HT1080 (cell line): ENCODE measurements at places on chromosomes 13 and 19. TPM values are rescaled to one million over a fixed set of nuclear protein-coding genes. Genes with fewer than 3 reads are reported as not detected.

Gene VSTM1
- total RNA-seq, result 0.74 and 0.84 TPM in 2 replicates

Gene MUC16
- not detected in 2 replicates for total RNA-seq

Gene TMEM38A
- 0.26 and 0.94 TPM in 2 replicates for total RNA-seq

Gene MATK
- not detected in 2 replicates for total RNA-seq

Gene CBLC
- total RNA-seq, result 0.33 TPM in 1 of 2 replicates, not detected in the other

Gene PCDH8
- not detected in 2 replicates for total RNA-seq

Gene CDX2
- not detected in 2 replicates for total RNA-seq

- no peak for DNase-seq
These were observed 859.1 kb downstream of the DIAPH3 start for GRCh38 chr13:59304596-59304995.

GRCh38 chr13:22114630-22115311, 443.9 kb downstream of the FGF9 start:
- no peak for DNase-seq

DNA sequence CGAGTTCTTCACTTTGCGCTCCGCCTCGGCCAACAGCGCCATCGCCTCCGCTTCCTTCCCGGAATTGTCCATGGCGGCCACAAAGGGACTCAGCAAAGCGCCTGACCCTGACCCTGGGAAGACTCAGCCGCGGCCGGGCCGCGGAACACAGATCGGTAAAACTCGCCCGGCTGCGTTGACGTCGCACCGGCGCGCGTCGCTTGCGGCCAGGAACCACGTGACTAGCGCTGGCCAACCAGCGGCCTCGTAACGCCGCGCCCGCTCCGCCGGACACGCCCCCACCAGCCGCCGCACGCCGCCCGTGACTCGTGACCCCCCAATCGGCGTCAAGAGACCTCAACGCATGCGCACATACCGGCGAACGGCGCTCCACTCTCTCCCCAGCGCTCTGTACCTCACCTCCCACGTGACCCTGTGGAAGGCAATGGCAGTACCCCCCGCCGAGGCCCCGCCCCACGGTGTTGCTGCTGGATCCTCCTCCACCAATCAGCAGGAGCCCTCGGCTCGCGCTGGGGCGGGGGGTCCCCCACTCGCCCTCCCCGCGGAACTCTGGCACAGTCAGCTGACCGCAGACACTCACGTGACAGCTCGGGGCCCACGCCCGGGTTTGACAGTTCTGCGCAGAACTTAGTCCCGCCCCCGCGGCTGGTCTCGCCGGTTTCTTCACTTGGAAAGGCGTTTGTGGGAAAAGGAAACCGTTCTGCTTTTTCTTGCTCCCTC, at the start of gene NAPA:
Gene NAPA (minus strand): TSS at position 195 of the 720 bp plus-strand sequence. CDS start 123 bp downstream, at position 72.
- peak; percentile 100 for DNase-seq

DNA sequence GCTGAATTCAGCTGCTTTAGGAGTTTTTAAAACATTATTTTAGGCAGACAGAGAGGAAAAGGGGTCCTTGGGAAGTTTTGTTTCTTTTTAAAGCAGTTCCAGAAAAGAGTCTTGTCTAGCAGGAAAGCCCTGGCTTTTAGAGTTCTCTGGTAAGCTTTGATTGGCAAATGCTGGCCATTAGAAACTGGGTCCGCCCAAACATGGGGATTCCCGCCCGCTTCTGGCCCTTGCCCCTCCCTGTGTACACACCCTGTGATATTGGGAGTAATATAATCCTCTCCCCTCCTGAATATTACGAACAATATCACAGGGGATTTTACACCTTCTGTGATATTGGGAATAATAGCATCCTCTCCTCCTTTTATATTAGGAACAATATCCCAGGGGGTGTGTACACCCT, 58.9 kb downstream of the ERICH4 start:
- no peak for DNase-seq

GRCh38 chr13:51457086-51457815, 4.4 kb upstream of the INTS6 start:
- DNase-seq, result no peak

DNA sequence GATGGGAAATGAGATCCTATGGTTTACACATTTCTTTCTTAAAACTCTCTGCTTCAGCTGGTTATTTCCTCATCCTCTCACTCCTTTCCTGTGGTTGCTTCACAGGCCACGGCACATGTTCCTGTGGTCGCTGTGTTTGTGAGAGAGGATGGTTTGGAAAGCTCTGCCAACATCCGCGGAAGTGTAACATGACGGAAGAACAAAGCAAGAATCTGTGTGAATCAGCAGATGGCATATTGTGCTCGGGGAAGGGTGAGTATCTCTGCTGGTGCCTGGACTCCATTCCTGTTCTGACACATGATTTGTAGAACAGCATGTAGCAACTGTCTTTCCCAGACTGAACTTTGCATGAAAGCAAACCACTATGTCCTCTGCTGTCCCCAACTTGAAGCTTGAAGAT, 254.2 kb downstream of the ITGBL1 start:
- peak; percentile 98 for DNase-seq

- peak; percentile 39 for DNase-seq
These were observed 71.9 kb upstream of the KLF12 start for GRCh38 chr13:74206061-74206561.

DNA sequence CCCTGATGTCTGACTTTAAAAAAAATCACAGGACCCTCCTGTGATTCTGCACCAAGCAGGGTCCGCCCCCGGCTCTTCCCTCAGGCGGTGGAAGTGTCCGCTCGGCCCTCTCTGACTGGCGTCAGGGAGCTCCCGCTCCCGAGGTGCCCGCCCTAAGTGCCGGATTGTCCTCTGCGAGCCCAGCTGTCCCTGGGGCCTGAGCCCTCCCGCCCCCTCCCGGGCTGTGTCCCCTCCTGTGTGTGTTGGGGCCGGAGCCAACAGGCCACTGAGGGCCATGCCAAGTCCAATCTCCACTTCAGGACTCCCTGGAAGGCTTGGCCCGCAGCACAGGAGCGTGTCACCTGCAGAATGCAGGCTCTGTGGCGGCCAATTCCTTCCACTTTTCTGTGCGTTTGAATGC, 25.4 kb downstream of the MAP2K2 start:
- no peak for DNase-seq

DNA sequence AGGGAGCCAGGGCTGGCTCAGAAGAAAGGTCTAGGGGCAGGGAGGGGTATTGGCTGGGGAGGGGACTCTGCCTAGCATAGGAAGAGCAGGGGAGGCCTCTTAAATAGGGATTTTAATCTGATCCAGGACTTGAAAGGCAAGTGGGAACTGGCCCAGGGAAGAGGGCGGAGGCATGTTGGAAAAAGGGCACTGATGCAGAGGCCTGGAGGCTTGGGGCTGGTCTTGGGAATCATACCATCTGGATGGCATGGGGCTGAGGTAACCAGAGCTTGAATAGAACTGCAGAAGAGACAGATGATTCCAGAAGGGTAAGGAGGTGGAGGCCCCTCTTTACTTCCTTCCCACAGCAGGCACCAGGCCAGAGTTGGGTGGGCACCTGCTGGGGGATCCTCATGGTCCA, 29.1 kb downstream of the CERS4 start:
- DNase-seq, result no peak

GRCh38 chr13:46751811-46752635, 44.9 kb downstream of the ESD start:
- DNase-seq, result peak; percentile 67

DNA sequence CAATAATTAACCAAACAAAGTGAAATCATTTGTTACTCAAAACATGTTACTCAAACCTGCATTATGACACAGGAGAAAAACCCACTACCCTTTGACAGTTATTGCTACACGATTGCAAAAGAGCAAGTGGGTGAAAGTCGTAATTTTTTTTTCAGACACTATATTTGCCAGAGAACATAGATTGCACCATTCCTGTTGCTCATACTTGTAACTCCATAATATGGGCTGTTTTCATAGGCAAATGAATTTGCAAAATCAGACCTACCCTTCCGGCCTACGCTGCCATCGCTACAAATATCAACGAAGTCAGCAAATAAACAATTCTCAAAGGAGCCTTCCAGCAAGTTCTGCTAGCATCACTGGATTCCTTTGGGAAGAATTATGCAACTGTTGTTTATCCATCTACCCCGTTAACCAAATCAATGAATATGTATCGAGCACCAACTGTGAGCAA, 396.5 kb downstream of the IRS2 start:
- no peak for DNase-seq

DNA sequence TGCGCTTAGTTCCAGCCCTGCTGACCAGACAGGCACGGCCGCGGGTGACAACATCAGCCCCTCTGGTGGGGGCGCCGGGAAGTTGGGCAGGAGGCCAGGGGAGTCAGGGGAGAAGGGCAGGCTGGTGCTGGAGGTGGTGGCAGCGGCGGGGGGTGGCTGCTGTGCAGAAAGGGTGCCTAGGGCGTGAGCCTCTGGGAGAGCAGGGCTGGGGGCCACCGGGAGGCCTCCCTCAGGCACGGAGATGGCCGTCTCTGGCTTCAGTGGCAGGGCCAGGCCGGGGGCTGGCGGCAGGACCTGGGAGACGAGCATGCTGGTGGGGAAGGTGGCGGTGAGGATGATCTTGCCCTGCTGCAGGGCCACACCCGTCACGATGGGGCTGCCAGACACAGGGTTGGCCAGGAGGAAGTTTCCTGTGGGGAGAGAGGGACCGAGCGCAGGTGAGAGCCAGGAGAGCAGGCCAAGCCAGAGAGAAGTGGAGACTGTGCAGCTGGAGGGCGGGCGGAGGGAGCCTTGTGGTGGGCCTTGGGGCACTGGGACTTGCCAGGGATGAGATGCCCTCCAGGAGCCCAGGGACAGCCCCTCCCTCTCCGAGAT, 3.3 kb downstream of the SIX5 start:
- no peak for DNase-seq

DNA sequence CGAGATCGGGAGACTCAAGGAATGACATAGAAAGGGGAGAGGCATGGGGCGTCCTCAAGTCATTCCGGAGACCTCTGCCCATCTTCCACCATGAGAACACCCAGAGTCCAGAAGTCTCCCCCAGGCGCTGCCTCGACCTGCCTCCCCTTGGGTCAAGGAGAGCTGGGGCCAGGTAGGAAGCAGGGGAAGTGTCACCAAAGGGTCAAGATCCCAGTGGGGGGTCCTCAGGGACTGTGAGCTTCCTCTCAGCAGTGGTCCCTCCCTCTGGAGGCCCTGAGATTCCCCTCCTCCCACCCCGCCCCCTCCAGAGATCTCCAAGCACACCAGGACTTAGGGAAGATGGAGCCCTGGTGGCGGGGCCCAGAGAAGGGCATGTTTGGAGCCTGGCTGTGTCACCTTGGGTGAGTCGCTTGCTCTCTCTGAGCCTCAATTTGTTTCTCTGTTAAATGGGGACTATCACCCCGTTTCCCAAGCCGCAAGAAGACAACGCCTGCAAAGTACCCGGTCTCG, 919 bp downstream of the DACT3 start:
- no peak for DNase-seq

DNA sequence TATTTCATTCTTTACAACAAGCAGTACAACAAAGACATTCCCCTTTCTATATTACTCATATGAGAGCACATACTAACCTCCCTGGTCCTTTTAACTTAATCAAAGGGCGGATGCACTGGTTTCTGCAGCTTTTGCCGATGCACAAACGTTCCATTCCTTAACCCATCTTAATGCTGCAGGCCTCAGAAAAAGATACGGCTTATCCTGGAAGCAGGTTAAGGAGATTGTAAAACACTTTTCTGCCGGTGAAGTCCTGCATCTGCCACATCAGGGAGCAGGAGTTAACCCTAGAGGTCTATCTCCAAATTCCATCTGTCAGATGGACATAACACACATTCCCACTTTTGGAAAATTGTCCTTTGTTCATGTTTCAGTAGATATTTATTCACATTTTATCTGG, 11.5 kb upstream of the ZNF814 start:
- DNase-seq, result no peak

- no peak for DNase-seq
These were observed 20.4 kb downstream of the PLIN4 start for GRCh38 chr19:4497770-4498389.

DNA sequence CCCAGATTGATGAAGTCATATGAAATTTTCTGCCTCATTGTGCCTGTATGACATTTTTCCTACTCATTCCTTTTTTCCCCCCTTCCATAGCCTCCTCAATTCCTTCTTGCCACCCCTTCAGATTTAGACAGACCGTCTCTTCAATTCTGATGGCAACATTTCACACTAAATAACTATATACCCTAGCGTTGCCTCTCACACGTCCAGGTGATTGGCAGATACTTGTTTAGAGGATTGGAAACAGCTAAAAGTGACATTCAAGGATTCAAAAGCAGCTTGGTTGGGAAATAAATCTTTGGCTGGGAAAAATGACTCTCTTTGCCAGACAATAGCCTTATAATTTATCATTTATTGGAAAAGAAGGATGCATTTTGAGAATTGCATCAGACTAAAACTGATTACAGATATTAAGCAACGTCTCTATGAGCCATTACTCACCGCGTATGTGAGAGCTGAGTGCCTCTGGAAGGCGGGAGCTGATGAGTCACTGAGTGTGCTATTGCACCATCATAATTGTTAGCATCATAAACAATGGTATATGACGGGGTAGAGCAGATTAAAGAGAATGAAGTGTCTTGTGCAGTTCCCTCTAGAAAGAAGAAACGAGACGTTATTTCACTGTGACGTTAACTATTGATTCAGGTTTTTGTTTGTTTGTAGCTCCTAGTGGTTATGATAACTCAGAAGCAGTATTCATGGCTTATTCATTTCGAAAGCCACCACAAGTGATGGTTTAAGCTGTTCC, 61.1 kb upstream of the FAM216B start:
- DNase-seq, result peak; percentile 93

GRCh38 chr13:28819046-28819730, 951 bp upstream of the MTUS2 start:
- no peak for DNase-seq

- DNase-seq, result no peak
These were observed 81.2 kb downstream of the TBC1D4 start for GRCh38 chr13:75400775-75401174.

- DNase-seq, result no peak
These were observed 5.6 kb upstream of the RAB8A start for GRCh38 chr19:16106121-16106520.

DNA sequence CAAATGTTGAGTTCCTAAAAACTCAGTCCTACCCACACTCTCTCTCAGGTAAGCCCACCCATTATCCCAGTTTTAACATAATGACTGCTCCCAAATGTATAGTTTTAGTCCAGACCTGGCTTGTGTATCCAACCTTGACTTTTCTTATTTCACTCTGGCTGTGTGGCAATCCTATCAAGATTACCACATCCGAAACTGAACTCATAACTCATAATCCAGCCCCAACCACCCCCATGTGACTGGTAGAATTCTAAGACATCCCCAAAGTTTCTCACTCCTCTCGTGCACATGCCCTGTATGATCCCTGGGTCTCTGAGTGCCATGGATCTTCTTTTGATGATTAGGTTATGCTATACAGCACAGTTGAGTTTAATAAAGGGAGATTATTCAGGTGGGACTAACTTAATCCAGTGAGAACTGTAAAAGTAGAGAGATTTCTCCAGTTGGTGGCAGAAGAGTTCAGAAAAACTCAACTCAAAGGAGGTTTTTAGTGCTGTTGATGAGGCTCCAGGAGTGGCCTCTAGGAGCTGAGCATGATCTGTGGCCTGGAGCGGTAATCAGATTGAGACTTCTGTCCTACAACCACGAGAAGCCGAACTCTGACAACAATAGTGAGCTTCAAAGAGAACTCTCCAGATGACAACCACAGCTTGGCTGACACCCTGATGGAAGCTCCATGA, 413.4 kb downstream of the ZNF536 start:
- DNase-seq, result no peak
